ENCODE measurements at places on chromosomes 13 and 19.

- no peak for DNase-seq
Measured at GRCh38 chr19:32537580-32537979, 43.4 kb upstream of the PDCD5 start.

DNA sequence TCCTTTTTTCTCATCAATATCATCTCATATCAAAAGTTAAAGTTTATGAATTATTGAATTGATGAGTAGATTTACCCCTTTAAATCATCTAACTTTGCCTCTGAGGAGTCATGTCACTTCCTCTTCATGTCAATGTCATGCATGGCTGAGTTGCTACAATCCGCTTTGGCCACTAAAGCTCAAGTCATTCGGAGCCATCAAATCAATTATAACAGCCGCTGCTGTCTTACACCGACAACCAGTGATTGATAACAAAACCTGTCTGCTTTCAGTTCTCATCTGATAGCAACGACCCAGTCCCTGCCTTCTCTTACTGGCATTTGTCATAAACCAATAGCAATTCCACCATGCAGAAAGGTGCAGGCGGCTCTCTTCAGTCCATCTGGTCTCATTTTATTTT, 429.3 kb downstream of the DIAPH3 start:
- DNase-seq: no peak

- DNase-seq: no peak
Measured at GRCh38 chr19:3586707-3587346, 1.5 kb downstream of the GIPC3 start.

- no peak for DNase-seq
Measured at GRCh38 chr13:83151308-83151660, 731.0 kb downstream of the SLITRK1 start.

GRCh38 chr13:20128459-20128931, 32.4 kb downstream of the GJA3 start:
- DNase-seq: peak; percentile 29

Data from NB4 (cell line).